ENCODE measurements at places on chromosomes 2 and 18.

DNA sequence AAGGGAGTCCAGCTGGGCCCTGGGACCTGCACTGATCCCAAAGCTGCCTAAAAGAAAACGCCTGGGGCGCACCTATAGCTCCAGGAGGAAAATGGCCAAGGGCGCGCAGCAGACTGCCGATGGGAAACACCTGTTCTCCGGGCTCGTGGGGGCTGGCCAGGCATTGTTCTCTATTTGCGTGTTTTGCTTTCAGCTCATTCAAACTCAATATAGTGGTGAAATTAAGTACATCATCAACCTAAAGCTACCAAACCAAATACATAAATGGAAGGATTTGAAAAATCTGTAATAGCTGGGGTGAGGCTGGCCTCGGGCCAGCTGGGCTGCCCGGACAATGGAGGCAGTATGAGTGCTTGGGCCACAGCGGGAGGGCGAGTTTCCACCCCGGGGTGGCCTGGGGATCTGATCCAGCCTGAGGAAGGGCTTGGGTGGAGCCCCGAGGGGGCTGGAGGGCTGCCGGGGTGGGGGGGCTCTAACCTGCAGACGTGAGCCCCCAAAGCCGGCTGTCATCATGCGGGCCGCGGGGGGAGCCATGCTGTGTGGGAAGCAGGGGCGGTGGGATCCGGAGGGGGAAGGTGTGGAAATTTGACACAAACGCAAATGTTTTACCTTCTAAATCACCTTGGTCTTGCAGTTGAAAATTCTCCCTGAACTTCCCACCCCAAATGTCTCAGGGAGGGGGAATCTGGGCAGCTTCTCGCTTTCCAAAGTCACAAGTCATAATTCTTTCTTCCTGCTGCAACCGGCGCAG, 77.6 kb downstream of the ASB1 start:
- DNase-seq, result no peak

DNA sequence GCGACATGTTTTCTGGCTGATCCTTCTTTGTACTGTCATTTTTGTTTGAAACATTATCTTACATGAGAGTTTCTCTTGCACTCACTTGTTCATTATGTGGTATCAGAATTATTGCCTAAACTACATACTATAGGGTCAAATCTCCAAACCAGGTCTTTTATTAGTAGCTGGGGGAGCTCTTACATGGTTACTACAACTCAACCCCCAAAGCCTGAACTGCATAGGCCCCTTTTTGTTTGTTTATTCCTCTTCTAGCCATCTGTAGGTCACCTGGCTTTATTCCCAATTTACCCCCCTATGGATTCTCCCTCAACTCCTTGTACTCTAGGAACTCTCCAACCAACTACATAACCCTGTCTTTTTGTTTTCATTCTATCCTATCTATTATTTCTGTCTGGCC, 46.7 kb downstream of the PUM2 start:
- no peak for DNase-seq

- no peak for DNase-seq
These were observed 106.6 kb upstream of the ID2 start for GRCh38 chr2:8575038-8575833.

DNA sequence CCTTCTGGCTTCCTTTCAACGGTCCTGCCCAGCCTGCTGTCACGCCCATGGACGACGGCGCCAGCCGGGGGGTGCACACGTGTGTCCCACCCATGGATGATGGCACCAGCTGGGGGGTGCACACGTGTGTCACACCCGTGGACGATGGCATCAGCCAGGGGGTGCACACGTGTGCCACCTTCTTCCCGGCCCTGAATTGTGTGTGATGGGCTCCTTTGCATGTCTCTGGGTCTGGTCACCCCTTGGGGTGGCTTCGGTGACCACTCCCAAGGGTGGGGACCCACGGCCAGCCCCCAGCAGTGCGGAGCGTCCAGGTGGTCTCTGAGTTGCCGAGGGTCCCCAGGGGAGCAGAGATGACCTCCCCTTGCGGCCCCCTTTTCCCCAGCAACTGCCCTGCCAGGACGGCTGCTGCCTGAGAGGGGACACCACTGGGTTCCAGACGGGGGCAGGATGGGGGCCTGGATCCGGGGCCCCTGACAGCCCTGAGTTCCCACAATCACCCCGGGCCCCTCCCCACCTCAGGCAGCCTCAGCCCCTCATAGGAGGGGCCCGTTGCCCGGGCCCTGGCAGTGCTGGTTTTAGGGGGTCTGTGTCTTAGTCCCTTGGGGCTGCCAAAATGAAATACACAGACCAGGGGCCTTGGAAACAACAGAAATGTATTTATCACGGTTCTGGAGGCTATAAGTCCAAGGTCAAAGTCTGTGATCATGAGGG, 9.4 kb downstream of the NEU4 start:
- no peak for DNase-seq

DNA sequence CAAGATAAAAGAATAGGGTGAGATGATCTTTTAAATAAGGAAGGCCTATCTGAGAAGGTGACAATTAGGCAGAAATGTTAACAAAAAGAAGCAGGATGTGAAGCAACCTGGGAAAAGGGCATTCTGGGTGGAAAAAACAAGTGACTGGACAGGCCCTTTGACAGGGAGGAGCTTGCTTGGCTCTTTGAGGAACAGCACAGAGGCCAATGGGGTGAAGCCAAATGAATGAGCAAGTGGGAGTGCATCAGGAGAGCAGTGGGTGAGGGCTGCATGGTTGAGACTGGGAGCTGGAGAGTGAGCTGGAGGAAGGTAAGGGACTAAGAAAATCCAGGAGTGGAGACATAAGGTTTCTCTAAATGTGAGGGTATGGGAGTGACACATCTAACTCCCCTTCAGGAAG, 126.9 kb downstream of the TDRD15 start:
- DNase-seq, result no peak

DNA sequence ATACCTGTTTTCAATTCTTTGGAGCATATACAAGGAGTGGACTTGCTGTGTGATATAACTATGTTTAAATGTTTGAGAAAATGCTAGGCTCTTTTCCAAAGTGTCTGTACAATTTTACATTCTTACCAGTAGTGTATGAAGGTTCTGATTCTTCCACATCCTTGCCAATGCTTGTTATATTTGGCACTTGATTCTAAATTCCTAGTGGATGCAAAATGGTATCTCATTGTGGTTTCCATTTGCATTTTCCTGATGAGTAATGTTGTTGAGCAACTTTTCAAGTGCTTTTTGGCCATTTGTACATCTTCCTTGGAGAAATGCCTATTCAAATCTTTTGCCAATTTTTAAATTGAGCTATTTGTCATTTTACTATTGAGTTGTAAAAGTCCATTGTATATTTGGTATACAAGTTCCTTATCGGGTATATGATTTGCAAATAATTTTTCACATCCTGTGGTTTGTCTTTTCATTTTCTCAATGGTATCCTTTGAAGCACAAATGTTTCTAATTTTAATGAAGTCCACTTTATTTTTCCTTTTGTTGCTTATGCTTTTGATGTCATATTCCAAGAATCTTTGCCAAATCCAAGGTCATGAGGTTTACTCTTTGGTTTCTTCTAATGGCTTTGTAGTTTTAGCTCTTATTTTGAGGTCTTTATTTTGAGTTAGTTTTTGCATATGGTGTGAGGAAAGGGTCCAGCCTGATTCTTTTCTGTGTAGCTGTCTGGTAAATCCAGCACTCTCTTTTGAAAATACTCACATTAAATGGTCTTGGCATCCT, 33.2 kb upstream of the CWC22 start:
- DNase-seq, result no peak

DNA sequence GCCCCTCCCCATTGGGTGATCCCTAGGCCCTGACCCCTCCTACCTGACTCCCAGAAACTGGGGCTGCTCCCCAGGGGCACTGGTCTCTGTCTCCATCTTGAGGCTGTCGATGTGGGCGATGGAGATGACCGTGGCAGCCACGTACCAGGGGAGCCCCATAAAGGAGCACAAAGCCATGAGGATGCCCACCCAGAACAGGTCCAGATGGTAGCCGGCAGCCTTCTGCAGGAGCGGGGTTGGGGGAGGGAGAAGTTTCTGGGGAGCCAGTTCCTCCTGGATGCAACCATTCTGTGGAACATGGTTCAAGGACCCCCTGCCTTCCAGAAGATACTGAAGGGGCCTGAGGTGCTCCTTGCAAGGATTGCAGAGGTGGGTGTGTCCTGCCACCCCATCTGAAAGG, 34.0 kb downstream of the MTHFD2 start:
- DNase-seq, result no peak

- DNase-seq, result no peak
These were observed 85.7 kb downstream of the SLC4A3 start for GRCh38 chr2:219713110-219713509.

DNA sequence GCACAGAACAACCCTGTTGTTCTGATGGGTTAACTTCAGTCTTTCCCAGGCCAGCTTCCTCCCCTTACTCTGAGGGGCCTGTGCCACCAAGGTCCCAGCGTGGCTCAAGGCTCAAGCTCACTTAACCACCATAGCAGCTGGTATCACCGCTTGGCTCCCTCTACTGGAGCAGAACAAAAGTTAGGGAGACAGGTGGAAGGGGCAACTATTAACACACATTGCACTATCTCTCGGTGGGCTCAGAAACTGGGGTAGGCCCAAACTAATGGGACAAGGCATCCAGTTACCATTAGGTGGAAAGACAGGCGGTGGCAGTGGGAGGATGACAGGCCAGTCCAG, 88.7 kb upstream of the ATL2 start:
- DNase-seq, result no peak

- DNase-seq, result no peak
These were observed 322.1 kb downstream of the HRH4 start for GRCh38 chr18:24782566-24782965.

DNA sequence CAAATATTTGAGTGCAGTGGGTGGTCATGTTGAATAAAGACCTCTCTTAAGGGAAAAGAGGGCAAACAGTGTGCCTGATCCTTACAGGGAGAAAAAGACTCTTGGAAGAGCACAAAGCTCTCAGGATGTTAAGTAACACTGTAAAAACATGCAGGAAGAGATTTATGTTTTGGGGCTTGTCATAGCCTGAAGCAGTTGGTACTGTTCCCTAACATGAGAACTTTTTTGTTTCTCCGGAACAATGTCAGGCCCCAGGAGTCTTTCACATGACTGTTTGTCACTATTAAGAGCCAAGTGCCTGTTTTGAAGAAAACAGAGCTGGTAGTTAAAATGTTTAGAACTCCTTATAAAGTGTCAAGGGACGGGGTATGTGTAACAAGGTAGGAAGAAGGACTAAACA, 83.7 kb upstream of the B3GNT2 start:
- DNase-seq, result no peak

- DNase-seq, result no peak
These were observed 779.9 kb upstream of the CNTNAP5 start for GRCh38 chr2:123245156-123245555.

DNA sequence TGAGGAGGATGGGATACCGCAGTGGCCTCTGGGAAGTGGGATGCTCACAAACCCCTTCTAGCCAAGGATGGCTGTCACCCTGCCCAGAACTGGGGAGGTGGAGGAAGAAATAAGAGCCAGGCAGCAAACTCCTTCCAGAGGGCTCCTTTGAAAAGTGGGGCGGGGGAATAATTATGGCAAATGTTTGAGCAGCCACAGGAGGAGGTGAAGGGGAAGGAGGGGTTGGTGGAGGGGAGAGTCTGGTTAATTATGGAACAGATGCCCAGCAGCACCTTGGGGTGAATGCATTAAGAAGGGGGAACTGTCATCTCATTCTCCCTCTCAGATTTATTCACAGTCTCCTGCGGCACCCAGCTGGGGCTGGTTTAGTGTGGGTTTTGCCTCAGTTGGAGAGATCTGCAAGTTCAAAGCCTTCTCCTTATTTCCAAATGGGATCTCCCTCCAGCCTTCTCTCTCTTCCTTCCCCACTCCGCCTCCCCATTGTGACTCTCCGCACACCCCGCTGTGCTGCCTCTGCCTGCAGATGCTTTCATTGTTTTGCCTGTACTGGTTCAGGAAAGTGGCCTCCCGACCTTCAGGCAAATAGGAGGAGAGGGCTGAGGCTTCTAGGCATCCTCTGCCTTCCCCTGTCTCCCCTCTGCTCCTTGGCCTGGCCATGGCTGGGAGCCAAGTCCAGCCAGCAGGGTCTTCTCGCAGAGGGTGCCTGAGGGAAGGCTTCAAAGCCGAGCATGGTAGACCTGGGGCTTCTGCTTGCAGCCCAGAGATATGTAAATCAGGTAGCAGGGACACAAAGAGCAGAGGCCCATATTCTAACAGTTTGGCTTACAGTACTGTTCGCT, 457.2 kb upstream of the MEX3C start:
- DNase-seq, result no peak

- peak; percentile 21 for DNase-seq
These were observed 123.9 kb upstream of the SLC1A4 start for GRCh38 chr2:64865073-64865830.

DNA sequence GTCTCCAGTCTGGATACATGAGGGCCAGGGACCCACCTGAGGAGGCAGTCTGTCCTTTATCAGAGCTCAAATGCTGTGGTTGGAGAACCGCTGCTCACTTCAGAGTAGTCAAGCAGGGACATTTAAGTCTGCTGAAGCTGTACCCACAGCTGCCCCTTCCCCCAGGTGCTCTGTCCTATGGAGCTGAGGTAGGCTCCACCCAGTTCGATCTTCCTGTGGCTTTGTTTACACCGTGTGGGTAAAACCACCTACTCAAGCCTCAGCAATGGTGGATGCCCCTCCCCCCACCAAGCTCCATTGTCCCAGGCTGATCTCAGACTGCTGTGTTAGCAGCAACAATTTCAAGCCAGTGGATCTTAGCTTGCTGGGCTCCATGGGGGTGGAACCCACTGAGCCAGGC, 731.4 kb upstream of the HS6ST1 start:
- DNase-seq, result no peak

DNA sequence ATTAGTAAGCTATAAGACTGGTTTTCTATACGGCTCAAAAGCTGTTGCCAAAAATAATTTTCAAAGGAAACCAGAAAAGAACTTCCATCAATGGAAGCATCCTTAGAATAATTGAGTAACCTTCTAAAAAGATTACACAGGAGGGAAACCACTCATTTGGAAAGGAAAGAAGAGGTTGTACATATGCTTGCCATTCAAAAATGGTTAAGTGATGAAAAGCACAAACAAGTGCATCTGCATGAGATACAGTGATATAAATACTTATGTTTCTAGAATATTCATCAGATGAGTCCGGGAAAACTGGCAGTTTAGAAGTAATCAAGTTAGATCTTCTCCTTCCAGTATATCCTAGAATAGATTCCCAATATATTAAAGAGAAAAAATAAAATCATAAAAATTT, 20.1 kb upstream of the SMAD2 start:
- DNase-seq, result no peak

DNA sequence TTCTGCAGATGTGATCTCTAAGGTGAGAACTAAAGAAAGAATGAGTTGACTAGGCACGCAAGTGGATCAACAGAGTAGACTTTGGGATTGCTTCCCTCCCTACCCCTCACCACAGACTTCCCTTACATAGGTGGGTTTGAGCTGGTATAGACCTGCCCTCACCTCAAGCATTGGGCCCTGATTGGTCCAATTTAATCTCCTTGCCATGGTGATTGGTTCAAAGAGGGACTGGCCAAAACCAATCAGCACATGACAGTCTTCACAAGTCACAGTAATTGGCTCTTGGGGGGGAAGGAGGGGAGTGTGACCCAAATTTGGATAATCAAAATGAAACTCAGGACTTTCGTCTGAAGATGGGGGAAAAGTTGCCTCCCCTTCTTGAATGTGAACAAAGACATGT, 36.6 kb upstream of the LNPK start:
- no peak for DNase-seq

Measured in stimulated activated CD8-positive, alpha-beta memory T cell treated with anti-CD3 and anti-CD28 coated beads, Interleukin-7, amount 100 ng/mL, for 24 hours (primary cell).